ENCODE measurements at places on chromosomes 7 and 10.

DNA sequence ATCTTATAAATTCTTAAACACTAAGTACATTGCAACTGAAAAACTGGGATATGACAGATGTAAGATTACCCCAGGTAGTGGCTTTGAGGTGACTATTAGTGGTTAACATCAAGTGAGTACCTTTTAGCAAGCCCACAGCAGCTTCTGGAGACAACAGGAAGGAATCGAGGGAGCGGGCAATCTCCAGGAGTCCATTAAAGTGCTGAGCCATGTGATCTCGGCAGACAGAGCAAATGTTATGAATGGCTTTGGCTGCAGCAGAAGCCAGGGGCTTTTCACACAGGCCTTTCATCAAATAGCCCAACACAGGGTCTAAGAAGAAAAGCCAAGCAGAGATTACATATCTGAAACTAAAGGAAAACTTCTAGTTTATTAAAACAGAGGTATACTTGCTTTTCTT, 48.9 kb downstream of the IRF5 start:
- no peak for DNase-seq

DNA sequence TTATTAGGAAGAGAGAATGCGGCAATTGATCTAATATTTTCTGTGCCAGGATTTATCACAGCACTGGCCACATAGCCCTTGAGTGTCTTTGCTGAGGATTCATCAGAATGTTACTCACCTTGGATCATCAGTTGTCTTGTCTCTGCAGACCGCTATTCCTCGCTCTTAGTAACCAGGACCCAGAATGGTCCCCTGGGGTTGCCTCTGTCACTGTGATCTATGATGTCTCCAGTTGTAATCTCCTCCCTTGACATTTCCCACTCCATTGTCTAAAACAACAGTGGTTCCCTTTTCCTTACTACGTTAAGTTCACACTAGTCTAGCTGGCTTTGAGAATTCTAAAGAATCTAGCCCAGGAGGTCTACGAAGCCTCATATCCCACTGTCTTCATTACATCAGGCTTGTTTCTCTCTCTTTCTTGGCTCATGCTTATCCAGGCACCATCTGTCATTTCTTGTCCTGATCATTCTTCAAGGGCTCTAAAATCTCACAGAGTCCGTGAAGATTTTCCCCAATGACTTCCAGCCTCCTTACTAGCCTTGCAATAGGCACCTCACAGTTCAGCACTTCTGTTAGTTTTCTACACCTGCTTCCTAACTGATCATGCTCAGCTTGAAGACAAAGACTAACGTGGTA, 125.8 kb downstream of the CUBN start:
- no peak for DNase-seq

GRCh38 chr10:111551001-111551400, 474.2 kb downstream of the ADRA2A start:
- DNase-seq, result no peak

GRCh38 chr10:114930320-114930719, 7.7 kb upstream of the TRUB1 start:
- DNase-seq, result no peak

Measured in kidney epithelial cell (primary cell).